ENCODE measurements at places on chromosomes 13 and 19. TPM values are rescaled to one million over a fixed set of nuclear protein-coding genes. Genes with fewer than 3 reads are reported as not detected.

RFPL4AL1 gene
- total RNA-seq, result not detected

SYNE4 gene
- total RNA-seq, result 6.3 TPM

HSD17B14 gene
- total RNA-seq, result 43.1 TPM

TMEM255B gene
- total RNA-seq, result not detected

CNFN gene
- 0.95 TPM for total RNA-seq

DNA sequence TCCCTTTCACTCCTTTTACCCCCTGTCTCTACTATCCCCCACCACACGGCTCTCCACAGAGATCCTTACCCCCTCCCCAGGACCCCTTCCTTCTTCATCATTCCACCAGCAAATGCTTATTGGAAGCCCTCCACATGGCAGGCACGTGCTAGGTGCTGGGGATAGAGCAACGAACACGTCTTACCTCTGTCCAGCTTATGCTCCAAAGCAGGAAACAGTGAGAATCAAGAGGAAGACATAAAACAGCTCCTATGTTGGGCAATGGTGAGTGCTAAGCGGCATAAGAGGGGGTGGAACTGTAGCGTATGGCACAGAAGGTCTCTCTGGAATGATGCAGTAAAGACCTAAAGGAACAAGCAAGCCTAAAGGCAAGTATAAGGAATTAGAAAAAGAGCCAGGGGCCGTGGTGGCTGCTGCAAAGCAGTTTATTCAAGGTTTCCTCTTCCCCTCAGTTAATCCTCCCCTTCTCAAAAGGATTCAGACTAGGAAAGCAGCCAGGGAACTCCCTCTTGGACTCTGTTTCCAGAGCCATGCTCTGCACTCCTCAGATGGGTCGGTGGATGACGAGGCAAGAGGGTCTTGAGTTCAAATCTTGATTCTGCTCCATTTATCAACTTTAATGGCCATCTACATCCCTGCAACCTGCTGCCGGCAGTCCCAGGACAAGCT lies 289.4 kb downstream of the FOXO1 start:
- H3K27ac ChIP-seq, result no peak overlapping the region
- H3K4me3 ChIP-seq, result no peak overlapping the region
- DNase-seq, result no peak
- H3K27me3 ChIP-seq, result no peaks in the 10 kb centered on the region
- H3K36me3 ChIP-seq, result no peaks in the 10 kb centered on the region

- peak; percentile 79 for DNase-seq
- H3K27ac ChIP-seq, result no peak overlapping the region
- no peak overlapping the region for H3K4me3 ChIP-seq
- H3K4me1 ChIP-seq, result no peaks in the 10 kb centered on the region
- H3K27me3 ChIP-seq, result no peaks in the 10 kb centered on the region
Observed at GRCh38 chr13:21435687-21436151, 23.4 kb downstream of the ZDHHC20 start.

DNA sequence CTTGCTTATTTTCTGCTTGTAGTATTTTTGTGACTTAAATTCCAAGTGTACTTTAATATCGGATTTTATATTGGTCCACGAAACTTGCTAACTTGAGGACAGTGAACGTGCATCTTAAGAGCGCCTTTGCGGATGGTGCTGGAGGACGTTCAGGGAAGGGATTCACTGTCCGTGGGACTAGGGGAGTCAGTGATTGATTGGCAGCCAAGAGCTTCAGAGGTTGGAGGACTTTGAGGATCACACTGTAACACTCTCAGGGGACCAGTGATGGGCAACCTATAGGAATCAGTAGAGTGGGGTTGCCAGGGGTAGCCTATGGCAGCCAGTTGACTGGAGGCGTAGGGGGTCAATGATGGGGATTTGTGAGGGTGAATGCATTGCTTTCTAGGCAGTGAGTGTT lies 516 bp downstream of the ZNF175 start:
- H3K36me3 ChIP-seq, result peaks cover 12% of the 10 kb centered on the region
- H3K4me1 ChIP-seq, result no peaks in the 10 kb centered on the region
- no peak for DNase-seq
- peaks cover 11% of the 10 kb centered on the region for H3K27me3 ChIP-seq
- no peak overlapping the region for H3K27ac ChIP-seq

GRCh38 chr13:74662905-74663304 lies 528.7 kb upstream of the KLF12 start:
- H3K4me1 ChIP-seq, result no peaks in the 10 kb centered on the region
- no peak overlapping the region for H3K27ac ChIP-seq
- no peak overlapping the region for H3K4me3 ChIP-seq
- peak; percentile 37 for DNase-seq

DNA sequence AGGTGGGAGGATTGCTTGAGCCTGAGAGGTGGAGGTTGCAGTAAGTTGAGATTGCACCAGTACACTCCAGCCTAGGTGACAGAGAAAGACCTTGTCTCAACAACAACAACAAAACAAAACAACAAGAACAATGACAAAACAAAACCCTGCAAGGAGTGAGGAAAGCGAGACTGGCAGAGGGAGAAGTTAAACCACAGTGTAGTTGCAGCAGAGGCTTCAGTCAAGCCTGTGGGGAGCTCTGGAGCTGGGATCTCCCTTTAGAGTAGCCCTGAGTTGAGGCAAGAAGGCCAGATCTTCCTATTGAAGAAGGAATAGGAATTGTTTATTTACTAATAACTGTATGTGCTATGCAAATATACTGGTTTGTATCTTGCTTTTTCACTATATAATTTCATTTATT lies 25.3 kb upstream of the RNASEH2B start:
- no peaks in the 10 kb centered on the region for H3K27me3 ChIP-seq
- no peaks in the 10 kb centered on the region for H3K4me1 ChIP-seq
- no peak overlapping the region for H3K27ac ChIP-seq
- no peaks in the 10 kb centered on the region for H3K36me3 ChIP-seq

All from cardiac muscle cell (in vitro differentiated cells and primary cell).